ENCODE measurements at places on chromosomes 2 and 18.
A peak's percentile ranks its signal among the peaks of the same experiment; 100 is the strongest.

DNA sequence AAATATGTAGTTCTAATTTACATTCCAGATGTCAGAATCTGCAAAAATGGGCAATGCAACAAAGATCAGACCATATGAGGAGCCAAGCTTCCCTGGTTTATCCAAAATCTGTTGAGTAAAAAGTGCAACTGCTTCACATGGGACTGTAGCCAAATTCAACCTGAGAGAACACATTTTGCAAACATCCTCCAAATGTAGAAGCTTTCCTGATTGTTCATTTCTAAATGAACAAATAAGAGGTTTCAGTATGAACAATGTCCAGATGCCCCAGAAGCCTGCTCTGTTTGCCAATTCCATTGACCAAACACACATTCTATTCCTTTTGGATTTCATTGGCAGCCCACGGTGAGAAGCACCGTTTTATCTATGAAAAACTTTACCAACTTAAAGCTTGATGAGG is 117.9 kb upstream of the OSR1 start:
- no peak for DNase-seq

DNA sequence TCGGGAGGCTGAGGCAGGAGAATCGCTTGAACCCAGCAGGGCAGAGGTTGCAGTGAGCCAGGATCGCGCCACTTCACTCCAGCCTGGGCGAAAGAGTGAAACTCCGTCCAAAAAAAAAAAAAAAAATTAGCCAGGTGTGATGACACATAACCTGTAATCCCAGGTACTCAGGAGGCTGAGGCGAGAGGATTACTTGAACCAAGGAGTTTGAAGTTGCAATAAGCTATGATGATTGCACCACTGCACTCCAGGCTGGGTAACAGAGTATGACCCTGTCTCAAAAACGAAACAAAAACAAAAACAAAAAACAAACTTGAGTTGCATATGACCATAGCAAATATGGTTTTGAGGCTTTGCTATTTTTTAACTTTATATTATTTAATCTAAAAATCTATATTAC is 25.8 kb downstream of the SANBR start:
- DNase-seq = no peak

DNA sequence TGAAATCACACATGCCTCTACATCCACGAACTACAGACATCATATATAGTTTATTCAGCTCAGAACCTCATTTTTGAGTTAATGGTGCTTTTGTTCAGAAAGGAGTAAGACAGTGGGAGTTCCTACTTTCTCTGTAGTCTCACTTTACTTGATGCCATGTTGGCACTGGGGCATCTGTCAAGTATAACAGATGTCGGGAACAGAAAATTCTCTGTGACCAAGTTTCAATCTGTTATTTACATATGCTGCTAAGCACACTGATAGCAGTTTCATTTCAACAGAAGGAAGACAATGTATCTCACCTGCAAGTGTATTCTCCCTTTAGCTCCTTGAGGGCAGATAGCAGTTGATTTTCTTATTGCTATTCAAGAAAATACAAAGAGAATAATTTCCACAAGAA is 774.1 kb downstream of the METTL4 start:
- no peak for DNase-seq

GRCh38 chr2:8223695-8224346 is 458.0 kb upstream of the ID2 start:
- DNase-seq = no peak

DNA sequence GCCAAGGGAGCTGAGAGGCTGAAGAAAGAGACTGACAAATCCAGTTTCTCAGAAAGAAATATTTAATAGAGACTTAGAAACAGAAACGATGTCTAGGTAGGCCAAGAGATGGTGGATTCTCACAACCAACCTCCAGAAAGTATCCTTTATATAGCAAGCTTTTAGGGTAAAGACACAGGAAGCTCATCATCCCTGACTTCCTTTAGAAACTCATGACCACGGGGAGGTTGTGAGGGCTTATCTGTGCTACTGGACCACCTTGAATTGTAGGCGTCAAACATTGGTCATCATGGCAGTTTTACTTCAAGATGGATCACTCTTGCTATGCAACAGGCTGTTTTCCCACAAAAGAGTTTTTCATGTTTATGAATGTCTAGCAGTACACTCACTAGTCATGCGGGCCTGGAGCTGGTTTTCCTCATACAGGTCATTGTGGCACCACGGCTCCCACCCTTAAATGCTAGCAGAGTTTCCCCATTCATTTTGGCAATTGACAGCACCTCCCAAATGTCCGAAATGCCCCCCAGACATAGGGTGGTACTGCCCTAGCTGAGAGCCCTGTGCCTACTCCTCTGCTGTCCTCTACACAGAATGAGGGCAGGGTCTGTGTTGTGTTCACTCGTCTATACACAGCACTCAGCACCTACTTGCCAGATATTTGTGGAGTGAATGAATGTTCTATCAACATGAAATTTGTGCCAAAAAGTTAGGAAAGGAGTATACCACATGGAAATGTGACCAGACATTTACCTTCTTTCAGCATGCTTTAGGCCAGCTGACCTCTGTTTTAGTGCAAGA is 89.0 kb downstream of the TMEM247 start:
- DNase-seq = no peak

GRCh38 chr2:75515584-75516368 is 45.0 kb downstream of the EVA1A start:
- no peak for DNase-seq

GRCh38 chr2:70807828-70808118 is 12.6 kb downstream of the CLEC4F start:
- DNase-seq = no peak

- peak; percentile 39 for DNase-seq
Measured at GRCh38 chr2:197369228-197369932, 58.8 kb upstream of the ANKRD44 start.

- peak; percentile 64 for DNase-seq
Measured at GRCh38 chr2:9699139-9700108, 68.6 kb upstream of the YWHAQ start.

- no peak for DNase-seq
Measured at GRCh38 chr2:213164263-213164662, 12.9 kb upstream of the IKZF2 start.

DNA sequence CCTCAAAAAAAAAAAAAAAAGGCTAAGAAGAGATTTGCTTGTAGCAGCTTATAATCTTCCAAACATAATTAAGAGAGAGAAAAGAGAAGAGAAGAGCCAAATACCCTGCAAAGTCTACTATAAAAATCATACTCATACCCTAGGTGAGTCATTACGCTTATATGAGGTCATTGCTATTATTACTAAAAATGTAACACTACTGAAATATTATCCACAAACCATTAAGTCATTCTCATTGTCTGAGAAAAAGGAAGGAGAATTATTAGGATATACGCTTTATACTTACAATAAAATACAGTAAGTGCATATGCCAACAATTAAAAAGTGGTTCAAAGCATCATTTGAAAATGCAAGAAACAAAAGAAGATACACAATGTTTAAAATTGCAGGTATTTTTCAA is 66.5 kb downstream of the COLEC12 start:
- no peak for DNase-seq

DNA sequence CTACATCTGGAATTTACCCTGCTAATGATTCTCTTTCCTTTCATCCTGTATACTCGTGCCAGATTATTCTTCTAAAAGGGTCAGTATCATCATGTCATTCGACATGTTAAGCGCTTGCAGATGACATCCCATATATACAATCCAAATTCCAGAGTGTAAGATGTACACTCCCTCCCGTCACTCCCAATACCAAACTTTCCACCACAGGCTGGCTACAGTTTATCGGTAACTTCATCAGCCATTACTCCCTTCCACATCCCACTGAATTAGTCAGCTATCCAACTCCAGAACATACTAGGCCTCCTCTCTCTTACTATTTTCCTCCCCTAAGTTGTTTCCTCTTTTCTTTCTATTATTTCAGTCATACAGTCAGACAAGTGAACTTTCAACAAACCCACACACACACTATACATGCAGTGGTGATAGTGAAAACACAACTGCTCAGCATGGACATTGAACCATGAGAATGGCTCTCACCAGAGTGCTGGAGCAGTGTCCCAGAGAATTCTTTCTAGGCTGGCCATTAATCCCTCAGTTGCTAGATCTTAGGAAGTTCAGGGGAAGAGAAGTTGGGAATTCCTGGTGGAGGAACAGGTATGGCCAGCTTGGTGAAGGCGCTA is 10.6 kb upstream of the NMI start:
- peak; percentile 46 for DNase-seq

DNA sequence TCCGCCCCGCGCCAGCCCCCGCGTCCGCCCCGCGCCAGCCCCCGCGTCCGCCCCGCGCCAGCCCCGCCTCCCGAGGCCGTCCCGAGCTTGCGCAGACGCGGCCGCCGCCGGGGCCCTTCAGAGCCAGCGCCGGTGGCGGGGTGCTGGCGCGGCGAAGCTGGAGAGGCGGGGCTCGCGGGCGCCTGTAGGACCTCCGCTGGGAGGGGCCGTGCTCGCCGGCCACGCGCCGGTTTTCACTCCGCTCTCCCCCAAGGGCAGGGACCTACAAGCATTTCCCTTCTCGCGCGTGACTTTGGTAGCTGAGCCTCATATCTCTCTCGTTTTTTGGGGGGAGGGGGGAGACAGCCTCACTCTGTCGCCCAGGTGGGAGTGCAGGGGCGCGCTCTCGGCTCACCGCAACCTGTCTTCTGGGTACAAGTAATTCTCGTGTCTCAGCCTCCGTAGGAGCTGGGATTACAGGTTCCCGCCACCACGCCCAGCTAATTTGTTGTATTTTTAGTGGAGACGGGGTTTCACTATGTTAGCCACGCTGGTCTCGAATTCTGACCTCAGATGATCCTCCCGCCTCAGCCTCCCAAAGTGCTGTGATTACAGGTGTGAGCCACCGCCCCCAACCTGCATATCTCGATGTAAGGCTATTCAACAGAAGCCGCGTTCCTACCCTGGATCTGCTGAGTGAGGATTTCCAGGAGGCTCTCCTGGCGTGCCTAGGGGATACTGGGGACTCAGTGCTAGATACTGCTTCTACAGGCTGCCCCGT is at the start of gene ZNF514:
Gene ZNF514 (minus strand): TSS at position 159 of the 760 bp plus-strand sequence. CDS start 6,595 bp downstream, outside the sequence.
- DNase-seq = peak; percentile 73

GRCh38 chr2:238551091-238551490 is 124.4 kb downstream of the ASB1 start:
- DNase-seq = no peak

GRCh38 chr2:158464426-158465281 is 7.9 kb downstream of the PKP4 start:
- DNase-seq = peak; percentile 29

- peak; percentile 36 for DNase-seq
Measured at GRCh38 chr2:166388481-166389070, 12.8 kb upstream of the SCN9A start.

- no peak for DNase-seq
Measured at GRCh38 chr2:134623796-134624195, 95.0 kb downstream of the TMEM163 start.

DNA sequence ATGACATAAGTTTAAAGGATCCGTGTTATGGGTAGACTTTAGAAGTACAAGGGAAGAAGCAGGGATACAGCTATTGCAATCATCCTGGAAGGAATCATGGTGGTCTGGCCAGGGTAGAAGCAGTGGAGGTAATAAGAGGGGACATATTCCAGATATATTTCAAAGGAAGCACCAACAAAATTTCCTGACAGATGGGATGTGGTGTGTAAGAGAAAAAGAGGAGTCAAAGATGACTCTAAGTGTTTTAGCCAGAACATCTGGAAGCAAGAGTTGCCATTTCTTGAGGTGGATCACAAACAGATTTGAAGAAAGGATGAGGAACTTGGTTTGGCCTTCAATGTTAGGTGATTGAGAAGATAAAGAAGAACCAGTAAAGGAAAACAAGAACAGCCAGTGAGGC is 133.1 kb upstream of the CTAGE1 start:
- DNase-seq = no peak

GRCh38 chr2:13001408-13001807 is 284.7 kb downstream of the TRIB2 start:
- peak; percentile 16 for DNase-seq

DNA sequence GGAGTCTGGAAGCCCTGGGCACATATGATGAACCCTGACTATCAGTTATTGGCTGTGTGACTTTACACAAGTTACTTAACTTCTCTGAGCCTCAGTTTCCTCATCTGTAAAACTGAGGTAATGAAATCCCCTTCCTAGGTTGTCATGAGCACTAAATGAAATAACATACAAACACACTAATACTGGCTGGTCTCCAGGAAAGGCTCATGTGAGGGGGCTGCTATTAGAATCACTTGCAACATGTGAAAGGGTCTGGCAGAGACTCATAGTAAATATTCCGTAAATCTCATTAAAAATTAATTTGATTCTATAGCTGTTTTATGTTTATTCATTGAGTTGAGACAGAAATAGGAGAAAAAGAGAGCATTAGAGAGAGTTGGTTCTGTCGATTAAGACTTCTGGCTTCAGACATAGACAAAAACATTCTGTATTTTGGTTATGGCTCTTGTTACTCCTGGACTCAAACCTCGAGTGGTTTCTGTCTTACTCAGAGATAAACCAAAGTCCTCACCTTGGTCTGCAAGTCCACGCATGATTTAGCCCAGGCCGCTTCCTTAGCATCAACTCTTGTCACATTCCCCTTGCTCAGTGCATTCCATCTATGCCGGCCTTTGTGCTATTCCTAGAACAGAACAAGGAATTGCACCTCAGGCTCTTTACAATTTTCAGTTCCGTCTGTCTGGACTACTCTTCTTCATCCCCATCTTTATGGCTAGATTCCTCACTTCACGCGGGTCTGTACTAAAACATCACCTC is 139.1 kb downstream of the NXPH2 start:
- no peak for DNase-seq

GRCh38 chr18:34676816-34677574 is 33.1 kb upstream of the DTNA start:
- no peak for DNase-seq

- DNase-seq = no peak
Measured at GRCh38 chr2:138476186-138476585, 25.4 kb upstream of the SPOPL start.

- no peak for DNase-seq
Measured at GRCh38 chr2:143856978-143857377, 662.9 kb downstream of the ZEB2 start.

DNA sequence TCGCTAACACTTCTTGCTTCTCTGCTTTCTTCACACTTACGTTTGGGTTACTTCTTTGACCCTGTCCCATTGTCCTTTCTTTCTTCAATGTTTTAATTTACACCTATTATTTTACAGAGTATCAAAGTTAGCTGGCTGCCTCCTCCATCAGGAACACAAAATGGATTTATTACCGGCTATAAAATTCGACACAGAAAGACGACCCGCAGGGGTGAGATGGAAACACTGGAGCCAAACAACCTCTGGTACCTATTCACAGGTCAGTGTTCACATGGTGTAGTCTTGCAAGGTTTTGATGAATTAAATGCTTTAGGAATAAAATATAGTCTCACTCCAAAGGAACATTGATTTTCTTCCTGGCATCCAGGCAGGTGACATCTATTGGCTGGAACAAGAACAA is 919.0 kb downstream of the MBD2 start:
- no peak for DNase-seq

DNA sequence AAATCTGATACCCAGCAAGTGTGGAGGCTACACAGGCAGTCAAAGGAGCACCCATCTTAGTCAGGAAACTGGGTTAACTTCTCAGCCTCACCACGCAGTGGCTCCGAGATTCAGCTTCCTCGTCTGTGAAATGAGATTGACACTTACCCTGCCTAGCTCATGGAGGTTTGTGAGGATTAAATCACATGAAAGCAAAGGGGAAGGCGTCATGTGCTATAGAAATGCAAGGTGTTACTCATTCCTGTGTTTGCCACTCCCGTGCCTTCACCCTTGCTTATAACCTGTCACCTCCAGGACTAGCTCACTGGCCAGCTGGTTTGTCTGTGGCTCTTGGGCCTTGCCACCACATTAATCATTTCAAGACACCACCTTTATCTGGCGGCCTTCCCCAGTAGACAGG is 118.9 kb upstream of the FOSL2 start:
- DNase-seq = no peak
